ENCODE measurements at places on chromosomes 2 and 18. TPM values are rescaled to one million over a fixed set of nuclear protein-coding genes. Genes with fewer than 3 reads are reported as not detected.

GRCh38 chr2:115739574-115739973 is 1297.1 kb downstream of the DPP10 start:
- no peaks in the 10 kb centered on the region for H3K4me1 ChIP-seq
- H3K27me3 ChIP-seq: no peaks in the 10 kb centered on the region
- no peak overlapping the region for H3K27ac ChIP-seq
- no peak for DNase-seq
- H3K4me3 ChIP-seq: no peak overlapping the region

DNA sequence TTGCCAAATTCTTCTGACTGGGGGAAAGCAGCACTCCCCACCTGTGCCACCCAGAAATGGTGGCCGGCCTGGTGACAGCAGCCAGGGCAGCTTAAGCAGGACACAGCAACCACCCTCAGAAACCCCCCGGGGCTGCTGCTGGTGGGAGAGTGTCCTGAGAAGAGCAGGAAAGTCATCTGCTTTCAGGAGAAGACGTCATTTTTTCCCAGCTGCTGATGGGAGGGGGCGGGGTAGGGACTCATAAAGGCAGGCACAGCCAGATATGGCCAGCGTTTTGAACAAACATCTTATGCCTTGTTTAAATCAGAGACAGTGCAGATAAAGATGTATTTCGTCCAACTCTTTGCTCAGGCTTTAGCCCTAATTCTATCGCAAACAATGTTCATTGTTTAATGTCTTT is 139.5 kb downstream of the LRRC30 start:
- H3K27ac ChIP-seq: no peak overlapping the region
- no peaks in the 10 kb centered on the region for H3K27me3 ChIP-seq
- no peak overlapping the region for H3K4me3 ChIP-seq
- H3K4me1 ChIP-seq: peaks cover 2% of the 10 kb centered on the region
- DNase-seq: no peak
- no peaks in the 10 kb centered on the region for H3K36me3 ChIP-seq

The HAAO gene
- total RNA-seq: 0.28 TPM

GRCh38 chr2:25202275-25202674 is 33.9 kb upstream of the POMC start:
- H3K36me3 ChIP-seq: no peaks in the 10 kb centered on the region
- no peak overlapping the region for H3K27ac ChIP-seq
- H3K4me1 ChIP-seq: peaks cover 8% of the 10 kb centered on the region
- H3K4me3 ChIP-seq: no peak overlapping the region
- H3K27me3 ChIP-seq: peaks cover 12% of the 10 kb centered on the region

GRCh38 chr18:48949050-48949605 is 1.6 kb downstream of the SMAD7 start:
- peaks cover 50% of the 10 kb centered on the region for H3K4me1 ChIP-seq
- no peaks in the 10 kb centered on the region for H3K27me3 ChIP-seq
- H3K36me3 ChIP-seq: peaks cover 55% of the 10 kb centered on the region
- DNase-seq: peak; percentile 52
- peak overlapping the region; percentile 99 for H3K4me3 ChIP-seq
- H3K27ac ChIP-seq: peak overlapping the region; percentile 84

- no peak overlapping the region for H3K27ac ChIP-seq
- H3K4me3 ChIP-seq: no peak overlapping the region
- no peaks in the 10 kb centered on the region for H3K4me1 ChIP-seq
- H3K27me3 ChIP-seq: no peaks in the 10 kb centered on the region
These were observed 287.7 kb downstream of the FBXO15 start for GRCh38 chr18:73859837-73860397.

The SULT1C2 gene
- total RNA-seq: not detected

GRCh38 chr2:237259201-237259600 is 154.8 kb downstream of the COL6A3 start:
- H3K4me1 ChIP-seq: no peaks in the 10 kb centered on the region
- peaks cover 9% of the 10 kb centered on the region for H3K27me3 ChIP-seq
- no peaks in the 10 kb centered on the region for H3K36me3 ChIP-seq
- DNase-seq: no peak
- H3K4me3 ChIP-seq: no peak overlapping the region

GRCh38 chr2:24515831-24516230 is 24.8 kb downstream of the NCOA1 start:
- no peaks in the 10 kb centered on the region for H3K27me3 ChIP-seq
- peaks cover 33% of the 10 kb centered on the region for H3K4me1 ChIP-seq
- peaks cover 2% of the 10 kb centered on the region for H3K36me3 ChIP-seq
- no peak overlapping the region for H3K4me3 ChIP-seq

GRCh38 chr2:151961558-151961957 is 133.3 kb upstream of the ARL5A start:
- H3K27ac ChIP-seq: no peak overlapping the region
- no peaks in the 10 kb centered on the region for H3K4me1 ChIP-seq
- H3K27me3 ChIP-seq: peaks cover 2% of the 10 kb centered on the region

- peak; percentile 59 for DNase-seq
- peaks cover 57% of the 10 kb centered on the region for H3K27me3 ChIP-seq
- H3K4me3 ChIP-seq: peak within 1 kb of the TSS; percentile 83
These were observed at the start of gene ZDBF2 for GRCh38 chr2:206274434-206275311. Gene ZDBF2, plus strand, starts transcription at chr2:206274663. Its CDS starts 7,187 bp downstream, at chr2:206281850.

The AQP12A gene
- not detected for total RNA-seq

DNA sequence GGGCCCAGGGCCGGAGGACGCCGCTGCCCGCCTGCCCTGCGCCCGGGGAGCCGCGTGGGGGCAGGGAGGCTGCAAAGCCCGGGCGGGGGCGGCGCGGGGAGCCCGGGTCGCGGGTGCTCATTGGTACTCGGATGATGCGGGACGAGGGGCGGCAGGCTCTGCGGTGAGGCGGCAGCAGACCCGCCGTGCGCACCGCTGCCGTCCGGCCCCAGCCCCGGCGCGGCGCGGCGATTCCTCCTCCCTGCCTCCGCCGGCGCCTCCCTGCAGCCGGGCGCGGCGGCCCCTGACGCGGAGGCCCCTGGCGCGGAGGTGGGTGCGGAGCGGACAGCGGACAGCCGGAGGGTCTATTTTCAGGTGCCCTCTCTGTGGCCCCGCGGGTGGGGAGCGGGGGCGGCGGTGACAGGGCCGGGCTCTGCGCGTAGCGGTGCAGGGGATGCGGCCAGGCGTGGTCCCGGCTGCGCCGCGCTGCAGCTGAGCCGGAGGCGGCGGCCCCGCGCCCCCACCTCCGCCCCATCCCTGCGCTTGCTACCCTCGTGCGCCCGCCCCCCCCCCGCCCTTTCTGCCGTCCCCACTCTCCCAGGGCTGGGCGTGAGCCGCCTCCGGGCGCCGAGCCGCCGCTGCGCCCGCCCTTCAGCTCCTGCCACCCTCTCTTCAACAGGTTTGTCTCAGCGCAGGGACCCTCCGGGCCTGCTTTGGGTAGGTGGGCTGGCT is 640 bp downstream of the SPTBN1 start:
- H3K36me3 ChIP-seq: no peaks in the 10 kb centered on the region
- peaks cover 16% of the 10 kb centered on the region for H3K4me1 ChIP-seq
- H3K27me3 ChIP-seq: peaks cover 54% of the 10 kb centered on the region
- peak overlapping the region; percentile 77 for H3K4me3 ChIP-seq
- no peak overlapping the region for H3K27ac ChIP-seq
- no peak for DNase-seq

DNA sequence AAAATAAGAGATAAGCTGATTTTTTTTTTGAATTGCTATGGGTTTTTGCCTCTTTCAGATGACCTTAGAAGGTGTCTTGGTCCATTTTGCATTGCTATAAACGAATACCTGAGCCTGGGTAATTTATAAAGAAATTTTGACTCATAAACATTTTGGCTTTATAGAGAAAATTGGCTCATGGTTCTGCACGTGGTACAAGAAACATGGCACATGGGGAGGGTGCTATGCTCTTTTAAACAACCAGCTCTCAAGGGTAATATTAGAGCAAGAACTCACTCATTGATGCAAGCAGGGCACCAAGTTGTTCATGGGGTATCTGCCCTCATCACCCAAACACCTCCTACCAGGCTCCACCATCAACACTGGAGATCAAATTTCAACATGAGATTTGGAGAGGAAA is 408.8 kb downstream of the NUP35 start:
- H3K27me3 ChIP-seq: no peaks in the 10 kb centered on the region
- H3K4me1 ChIP-seq: no peaks in the 10 kb centered on the region
- H3K4me3 ChIP-seq: no peak overlapping the region
- no peak for DNase-seq

The VAMP8 gene
- total RNA-seq: 132 TPM

The GAREM2 gene
- 3.5 TPM for total RNA-seq

GRCh38 chr2:191023235-191023679 is 9.3 kb upstream of the STAT1 start:
- H3K4me3 ChIP-seq: no peak overlapping the region
- no peak overlapping the region for H3K27ac ChIP-seq
- H3K4me1 ChIP-seq: peaks cover 56% of the 10 kb centered on the region
- DNase-seq: peak; percentile 45
- H3K36me3 ChIP-seq: peaks cover 31% of the 10 kb centered on the region
- no peaks in the 10 kb centered on the region for H3K27me3 ChIP-seq

DNA sequence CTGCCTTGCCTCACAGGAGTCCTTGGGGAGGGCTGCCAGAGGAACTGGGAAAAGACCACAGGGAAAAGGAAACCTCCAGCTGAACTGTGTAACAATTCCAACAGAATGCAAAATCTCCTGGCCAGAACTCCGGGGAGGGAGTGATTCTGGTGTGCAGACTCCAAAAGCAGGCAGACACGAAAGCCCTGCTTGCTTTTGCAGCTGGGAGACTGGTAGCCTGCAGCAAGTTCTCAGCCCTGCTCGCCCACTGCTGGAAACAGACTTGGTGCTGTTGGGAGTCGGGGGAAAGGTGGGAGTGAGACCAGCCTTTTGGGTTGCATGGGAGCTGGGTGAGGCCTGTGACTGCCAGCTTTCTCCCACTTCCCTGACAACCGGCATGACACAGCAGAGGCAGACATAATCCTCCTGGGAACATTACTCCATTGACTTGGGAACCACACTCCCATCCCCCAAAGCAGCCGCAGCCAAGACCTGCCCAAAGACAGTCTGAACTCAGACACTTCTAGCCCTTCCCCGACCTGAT is 26.0 kb upstream of the NMI start:
- H3K27me3 ChIP-seq: peaks cover 6% of the 10 kb centered on the region
- no peaks in the 10 kb centered on the region for H3K36me3 ChIP-seq
- no peak for DNase-seq
- no peak overlapping the region for H3K4me3 ChIP-seq

The FSIP2 gene
- total RNA-seq: not detected

GRCh38 chr2:106685180-106685897 is 198.2 kb downstream of the CD8B2 start:
- no peak for DNase-seq
- no peak overlapping the region for H3K27ac ChIP-seq
- no peak overlapping the region for H3K4me3 ChIP-seq
- H3K4me1 ChIP-seq: no peaks in the 10 kb centered on the region

The BMP10 gene
- 0.18 TPM for total RNA-seq

DNA sequence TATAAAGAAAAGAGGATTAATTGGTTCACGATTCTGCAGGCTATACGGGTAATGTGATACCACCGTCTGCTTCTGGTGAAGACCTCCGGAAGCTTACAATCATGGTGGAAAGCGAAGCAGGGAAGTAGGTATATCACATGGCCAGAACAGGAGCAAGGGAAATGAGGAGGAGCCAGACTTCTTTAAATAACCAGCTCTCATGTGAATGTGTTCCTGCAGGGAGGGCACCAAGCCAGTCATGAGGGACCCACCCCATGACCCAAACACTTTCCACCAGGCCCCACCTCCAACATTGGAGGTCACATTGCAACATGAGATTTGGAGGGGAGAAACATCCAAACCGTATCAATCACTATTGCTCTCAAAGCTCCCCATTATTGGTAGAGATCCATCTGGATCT is 61.8 kb downstream of the EFEMP1 start:
- H3K4me1 ChIP-seq: no peaks in the 10 kb centered on the region
- no peak for DNase-seq
- no peaks in the 10 kb centered on the region for H3K36me3 ChIP-seq
- no peaks in the 10 kb centered on the region for H3K27me3 ChIP-seq
- no peak overlapping the region for H3K27ac ChIP-seq
- H3K4me3 ChIP-seq: no peak overlapping the region

DNA sequence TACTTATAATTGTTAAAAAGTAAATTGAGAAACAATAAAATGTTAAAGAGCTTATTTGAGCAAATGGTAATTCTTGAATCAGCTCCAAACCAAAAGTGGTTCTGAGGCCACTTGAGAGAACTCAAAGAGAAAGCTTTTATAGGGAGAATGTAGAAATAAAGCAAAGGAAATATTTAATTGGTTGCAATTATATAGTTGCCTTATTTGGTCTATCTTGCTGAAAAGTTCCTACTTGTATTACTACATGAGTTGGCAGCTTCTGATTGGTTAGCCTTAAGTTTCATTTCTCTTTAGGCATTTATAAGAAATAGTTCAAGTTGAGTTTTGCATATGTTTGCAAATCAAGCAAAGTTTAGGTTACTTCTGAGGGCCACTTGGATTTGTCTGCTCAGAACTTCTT is 38.1 kb downstream of the SCN2A start:
- H3K36me3 ChIP-seq: no peaks in the 10 kb centered on the region
- no peak overlapping the region for H3K4me3 ChIP-seq
- H3K4me1 ChIP-seq: no peaks in the 10 kb centered on the region
- H3K27ac ChIP-seq: no peak overlapping the region
- H3K27me3 ChIP-seq: no peaks in the 10 kb centered on the region

DNA sequence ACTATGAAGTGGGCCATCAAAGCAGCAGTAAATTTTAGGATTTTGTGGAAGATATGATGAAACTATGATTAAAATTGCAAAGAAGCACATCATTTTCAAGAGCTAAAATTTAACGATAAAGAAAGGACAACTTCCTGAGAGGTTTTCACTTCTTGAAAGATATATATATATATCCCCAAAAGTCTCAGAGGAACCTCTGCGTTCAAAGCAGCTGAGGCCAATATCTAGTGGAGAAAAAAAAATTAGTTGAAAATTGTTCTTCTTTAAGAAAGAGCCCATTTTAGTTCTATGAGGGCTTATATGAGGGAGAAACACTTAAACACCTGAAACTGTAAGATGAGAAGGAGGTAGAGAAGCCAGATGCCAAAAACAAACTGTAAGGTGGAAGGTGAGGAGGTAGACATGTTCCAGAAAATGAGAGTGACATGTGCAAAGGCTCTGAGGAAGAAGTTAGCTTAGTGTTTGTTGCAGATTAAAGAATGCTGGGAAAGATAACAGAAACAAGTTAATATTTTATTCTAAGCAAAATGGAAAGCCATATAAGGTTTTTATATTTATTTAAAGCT is 72.9 kb upstream of the VRK2 start:
- H3K27ac ChIP-seq: no peak overlapping the region
- no peaks in the 10 kb centered on the region for H3K4me1 ChIP-seq
- H3K4me3 ChIP-seq: no peak overlapping the region
- no peaks in the 10 kb centered on the region for H3K27me3 ChIP-seq

GRCh38 chr18:9900699-9901098 is 13.1 kb upstream of the VAPA start:
- H3K27me3 ChIP-seq: peaks cover 12% of the 10 kb centered on the region
- no peak overlapping the region for H3K27ac ChIP-seq
- H3K4me1 ChIP-seq: peaks cover 19% of the 10 kb centered on the region
- no peaks in the 10 kb centered on the region for H3K36me3 ChIP-seq
- DNase-seq: no peak

GRCh38 chr2:109009920-109010610 is 21.0 kb upstream of the EDAR start:
- no peaks in the 10 kb centered on the region for H3K36me3 ChIP-seq
- H3K27ac ChIP-seq: no peak overlapping the region
- no peak overlapping the region for H3K4me3 ChIP-seq
- DNase-seq: no peak

GRCh38 chr18:12777500-12777944 is 74.7 kb downstream of the PSMG2 start:
- H3K36me3 ChIP-seq: peaks cover 3% of the 10 kb centered on the region
- peak overlapping the region; percentile 47 for H3K4me3 ChIP-seq
- no peaks in the 10 kb centered on the region for H3K27me3 ChIP-seq
- H3K27ac ChIP-seq: no peak overlapping the region
- H3K4me1 ChIP-seq: peaks cover 9% of the 10 kb centered on the region
